Karpas-422 (cell line): ENCODE measurements at places on chromosomes 1 and 21.
A peak's percentile ranks its signal among the peaks of the same experiment; 100 is the strongest.

DNA sequence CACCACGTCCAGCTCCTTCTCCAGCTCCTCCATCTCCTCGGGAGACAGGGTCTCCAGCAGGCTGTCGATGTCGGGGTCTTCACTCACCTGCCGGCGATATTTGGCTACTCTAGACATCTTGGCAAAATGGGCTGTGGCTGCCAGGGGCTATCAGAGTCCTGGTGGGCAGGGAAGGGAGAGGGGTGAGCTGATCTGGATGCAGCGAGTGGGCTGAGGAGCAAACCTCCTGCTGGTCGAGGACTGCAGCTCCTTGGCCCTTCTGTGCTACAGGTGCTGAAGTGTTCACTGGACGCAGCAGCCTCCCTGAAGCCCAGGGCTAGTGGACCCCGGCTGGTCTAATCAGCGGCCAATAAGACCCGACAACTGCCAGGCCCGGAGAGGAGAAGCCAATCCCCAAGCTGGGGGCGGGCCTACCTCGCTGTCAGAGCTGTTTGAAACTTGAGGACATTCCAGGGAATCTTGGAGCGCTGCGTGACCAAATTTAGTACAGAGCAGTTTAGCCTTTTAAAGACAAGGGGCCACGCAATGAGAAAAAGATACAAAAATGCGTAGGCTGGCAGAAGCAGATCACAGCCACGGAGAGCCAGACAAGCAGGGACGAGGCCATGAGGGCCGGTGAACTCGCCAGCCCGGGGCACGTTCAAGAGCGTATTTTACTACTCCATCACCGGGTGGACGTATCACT lies at the start of gene LMOD1:
LMOD1 (minus strand) TSS at position 325 of the 685 bp plus-strand sequence; CDS start at position 117, 208 bp downstream.
- H3K27me3 ChIP-seq = no peaks in the 10 kb centered on the region
- 0 out of 2 replicates have a peak, but pooled peaks cover 2% of the 10 kb centered on the region for H3K4me1 ChIP-seq
- no peaks in the 10 kb centered on the region for H3K36me3 ChIP-seq
- H3K4me3 ChIP-seq = no peak within 1 kb of the TSS
- no peak for DNase-seq

GRCh38 chr1:103948526-103948925 lies 198.8 kb downstream of the AMY1C start:
- no peaks in the 10 kb centered on the region for H3K36me3 ChIP-seq
- no peaks in the 10 kb centered on the region for H3K4me1 ChIP-seq
- peak; percentile 66 for DNase-seq
- no peaks in the 10 kb centered on the region for H3K27me3 ChIP-seq
- H3K27ac ChIP-seq = no peak overlapping the region

- H3K4me1 ChIP-seq = no peaks in the 10 kb centered on the region
- H3K27me3 ChIP-seq = no peaks in the 10 kb centered on the region
- H3K27ac ChIP-seq = no peak overlapping the region
- H3K4me3 ChIP-seq = no peak overlapping the region
These were observed 17.1 kb downstream of the RPAP2 start for GRCh38 chr1:92315766-92316599.

- peaks cover 23% of the 10 kb centered on the region for H3K4me1 ChIP-seq
- no peaks in the 10 kb centered on the region for H3K27me3 ChIP-seq
- H3K27ac ChIP-seq = peak overlapping the region; percentile 87
- H3K36me3 ChIP-seq = no peaks in the 10 kb centered on the region
- DNase-seq = peak; percentile 85
These were observed 29.9 kb upstream of the SAMD13 start for GRCh38 chr1:84271441-84272151.

DNA sequence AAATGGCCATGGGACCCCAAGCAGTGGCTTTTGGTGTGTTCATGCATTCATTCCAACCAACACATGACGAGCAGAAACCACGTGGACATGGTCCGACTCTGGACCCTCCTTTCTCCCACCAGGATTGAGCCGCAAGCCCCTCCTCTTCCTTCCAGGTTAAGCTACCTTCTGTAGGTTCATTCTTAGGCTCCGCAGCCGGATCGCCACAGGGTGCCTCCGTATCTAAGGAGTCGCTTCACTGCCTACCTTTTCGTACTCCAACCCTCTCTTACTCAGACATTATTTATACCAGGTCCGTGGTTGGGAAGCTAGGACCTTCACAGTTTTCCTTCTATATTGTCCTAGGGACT lies 63.6 kb downstream of the RHBG start:
- DNase-seq = no peak
- no peak overlapping the region for H3K27ac ChIP-seq
- H3K27me3 ChIP-seq = no peaks in the 10 kb centered on the region
- H3K4me3 ChIP-seq = no peak overlapping the region
- H3K4me1 ChIP-seq = peaks cover 32% of the 10 kb centered on the region
- no peaks in the 10 kb centered on the region for H3K36me3 ChIP-seq

- no peak overlapping the region for H3K4me3 ChIP-seq
- H3K27me3 ChIP-seq = no peaks in the 10 kb centered on the region
- no peaks in the 10 kb centered on the region for H3K4me1 ChIP-seq
- no peak overlapping the region for H3K27ac ChIP-seq
- no peak for DNase-seq
These were observed 28.4 kb downstream of the TRIM11 start for GRCh38 chr1:228378090-228378872.

GRCh38 chr1:34356853-34357252 lies 180.1 kb downstream of the C1orf94 start:
- H3K36me3 ChIP-seq = no peaks in the 10 kb centered on the region
- H3K27me3 ChIP-seq = no peaks in the 10 kb centered on the region
- H3K4me3 ChIP-seq = no peak overlapping the region
- H3K4me1 ChIP-seq = no peaks in the 10 kb centered on the region

DNA sequence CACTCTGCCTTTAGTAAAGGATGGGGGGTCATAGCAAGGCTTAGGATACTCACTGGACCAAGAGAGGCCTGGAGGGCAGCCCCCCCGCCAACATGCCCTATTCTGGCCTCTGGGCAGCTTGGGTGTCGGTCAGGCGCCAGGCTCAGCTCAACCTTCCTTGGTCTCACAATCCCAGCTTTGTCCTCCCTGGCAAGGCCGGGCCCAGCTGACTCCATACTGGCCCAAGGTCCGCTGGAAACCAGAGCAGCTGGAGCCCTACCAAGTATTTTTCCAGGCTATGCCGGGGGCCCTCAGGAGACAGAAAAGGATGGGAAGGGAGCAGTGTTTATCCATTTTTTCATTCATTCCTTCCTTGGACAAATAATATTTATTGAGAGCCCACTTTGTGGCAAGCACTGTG lies 6.2 kb downstream of the FBXO2 start:
- H3K36me3 ChIP-seq = no peaks in the 10 kb centered on the region
- no peak for DNase-seq
- peaks cover 10% of the 10 kb centered on the region for H3K4me1 ChIP-seq
- H3K27ac ChIP-seq = no peak overlapping the region
- no peak overlapping the region for H3K4me3 ChIP-seq

- no peaks in the 10 kb centered on the region for H3K36me3 ChIP-seq
- no peaks in the 10 kb centered on the region for H3K4me1 ChIP-seq
- no peak overlapping the region for H3K4me3 ChIP-seq
- H3K27ac ChIP-seq = no peak overlapping the region
- H3K27me3 ChIP-seq = no peaks in the 10 kb centered on the region
These were observed 397.9 kb downstream of the HHAT start for GRCh38 chr1:210726621-210727020.

DNA sequence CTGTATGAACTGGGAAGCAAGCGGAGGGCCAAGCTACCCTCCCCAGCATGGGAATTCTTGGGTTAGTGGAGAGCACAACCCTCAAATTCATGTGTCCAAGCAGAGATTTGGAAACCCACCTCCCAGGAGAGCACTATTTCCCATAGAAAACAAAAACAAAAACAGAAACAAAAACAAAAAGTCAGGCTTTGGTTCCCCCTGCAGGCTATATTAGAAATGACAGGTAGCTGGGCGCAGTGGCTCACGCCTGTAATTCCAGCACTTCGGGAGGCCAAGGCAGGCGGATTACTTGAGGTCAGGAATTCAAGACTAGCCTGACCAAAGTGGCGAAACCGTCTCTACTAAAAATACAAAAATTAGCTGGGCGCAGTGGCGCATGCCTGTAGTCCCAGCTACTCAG lies 10.8 kb downstream of the MINDY1 start:
- H3K4me3 ChIP-seq = no peak overlapping the region
- H3K4me1 ChIP-seq = no peaks in the 10 kb centered on the region
- DNase-seq = no peak
- H3K36me3 ChIP-seq = no peaks in the 10 kb centered on the region

- H3K27ac ChIP-seq = no peak overlapping the region
- no peaks in the 10 kb centered on the region for H3K27me3 ChIP-seq
- no peak for DNase-seq
- H3K4me1 ChIP-seq = peaks cover 10% of the 10 kb centered on the region; the same call in 1 of the 2 replicates
These were observed 3.9 kb downstream of the C1orf87 start for GRCh38 chr1:60069691-60070090.

DNA sequence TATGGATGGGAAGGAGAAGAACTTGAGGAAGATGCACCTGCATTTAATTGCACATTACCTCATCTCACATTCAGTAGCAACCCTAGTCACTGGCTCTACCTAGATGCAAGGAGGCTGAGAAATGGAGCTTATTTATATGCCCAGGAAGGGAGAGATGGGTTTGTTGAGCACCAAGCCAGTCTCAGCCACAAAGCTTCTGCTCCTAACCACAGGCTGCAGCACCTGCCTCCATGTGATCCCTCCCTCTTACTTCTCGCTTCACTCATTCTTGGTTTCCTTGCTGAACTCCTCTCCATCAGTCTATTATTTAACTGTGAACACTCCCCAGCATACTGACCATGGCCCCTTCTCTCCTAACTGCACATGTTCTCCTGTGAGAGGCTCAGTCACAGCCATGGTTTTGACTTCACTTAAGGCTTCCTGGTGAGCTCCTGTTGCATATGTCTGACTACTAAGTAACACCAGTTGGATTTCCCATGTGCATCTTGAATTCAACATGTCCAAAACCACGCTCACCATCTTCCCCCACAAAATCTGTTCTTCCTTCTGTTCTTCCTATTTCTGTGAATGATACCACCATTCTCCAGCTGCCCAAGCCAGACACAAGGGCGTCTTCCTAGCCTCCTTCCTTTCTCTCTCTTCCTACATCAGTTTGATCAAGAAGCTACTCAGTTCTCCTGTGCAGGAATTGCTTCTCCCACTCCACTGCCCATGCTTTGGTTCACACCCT lies 139.8 kb downstream of the AK5 start:
- no peaks in the 10 kb centered on the region for H3K4me1 ChIP-seq
- no peaks in the 10 kb centered on the region for H3K36me3 ChIP-seq
- H3K27ac ChIP-seq = no peak overlapping the region
- H3K4me3 ChIP-seq = no peak overlapping the region

- peaks cover 32% of the 10 kb centered on the region for H3K4me1 ChIP-seq
- no peak overlapping the region for H3K4me3 ChIP-seq
- H3K36me3 ChIP-seq = peaks cover 44% of the 10 kb centered on the region; the same call in 1 of the 2 replicates
- peak; percentile 71 for DNase-seq
- H3K27me3 ChIP-seq = no peaks in the 10 kb centered on the region
These were observed 83.4 kb downstream of the ASH1L start for GRCh38 chr1:155479205-155479604.

DNA sequence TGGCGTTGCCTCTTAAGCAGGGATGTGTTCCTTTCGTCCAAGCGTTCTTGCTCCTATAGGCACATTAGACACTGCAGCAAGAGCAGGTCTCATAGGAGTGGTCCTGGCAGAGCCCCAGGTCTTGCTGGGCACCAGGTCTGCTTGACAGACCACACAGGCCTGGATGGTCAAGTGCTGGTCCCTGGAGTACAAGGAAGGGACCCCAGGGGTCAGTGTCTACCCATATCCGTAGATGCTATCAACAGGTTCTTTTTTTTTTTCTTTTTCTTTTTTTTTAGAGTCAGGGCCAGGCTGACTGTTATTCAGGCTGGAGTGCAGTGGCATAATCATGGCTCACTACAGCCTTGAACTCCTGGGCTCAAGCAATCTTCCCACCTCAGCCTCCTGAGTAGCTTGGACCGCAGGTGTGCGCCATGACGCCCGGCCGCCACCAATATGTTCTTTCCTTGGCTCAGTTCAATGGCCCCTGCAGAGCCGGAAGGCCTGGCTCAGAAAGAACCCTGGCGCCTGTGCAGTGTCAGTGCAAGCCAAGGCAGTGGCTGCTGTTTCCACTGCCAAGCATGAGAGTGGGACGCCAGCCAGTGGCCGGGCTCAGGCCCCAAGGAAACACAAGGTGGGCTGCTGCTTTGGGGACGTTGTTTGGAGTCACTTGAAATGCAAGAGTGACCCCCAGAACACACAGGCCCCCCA lies 10.0 kb upstream of the TNFRSF8 start:
- H3K4me1 ChIP-seq = peaks cover 7% of the 10 kb centered on the region
- H3K27me3 ChIP-seq = no peaks in the 10 kb centered on the region
- no peaks in the 10 kb centered on the region for H3K36me3 ChIP-seq
- H3K27ac ChIP-seq = no peak overlapping the region
- H3K4me3 ChIP-seq = no peak overlapping the region

GRCh38 chr1:109255097-109255651 lies 5.8 kb downstream of the CELSR2 start:
- no peaks in the 10 kb centered on the region for H3K36me3 ChIP-seq
- H3K4me3 ChIP-seq = no peak overlapping the region
- H3K4me1 ChIP-seq = peaks cover 12% of the 10 kb centered on the region
- DNase-seq = no peak
- H3K27ac ChIP-seq = no peak overlapping the region

- no peaks in the 10 kb centered on the region for H3K27me3 ChIP-seq
- no peak overlapping the region for H3K27ac ChIP-seq
- H3K36me3 ChIP-seq = no peaks in the 10 kb centered on the region
- H3K4me1 ChIP-seq = no peaks in the 10 kb centered on the region
- DNase-seq = no peak
These were observed 19.1 kb downstream of the ILDR2 start for GRCh38 chr1:166956057-166956850.

DNA sequence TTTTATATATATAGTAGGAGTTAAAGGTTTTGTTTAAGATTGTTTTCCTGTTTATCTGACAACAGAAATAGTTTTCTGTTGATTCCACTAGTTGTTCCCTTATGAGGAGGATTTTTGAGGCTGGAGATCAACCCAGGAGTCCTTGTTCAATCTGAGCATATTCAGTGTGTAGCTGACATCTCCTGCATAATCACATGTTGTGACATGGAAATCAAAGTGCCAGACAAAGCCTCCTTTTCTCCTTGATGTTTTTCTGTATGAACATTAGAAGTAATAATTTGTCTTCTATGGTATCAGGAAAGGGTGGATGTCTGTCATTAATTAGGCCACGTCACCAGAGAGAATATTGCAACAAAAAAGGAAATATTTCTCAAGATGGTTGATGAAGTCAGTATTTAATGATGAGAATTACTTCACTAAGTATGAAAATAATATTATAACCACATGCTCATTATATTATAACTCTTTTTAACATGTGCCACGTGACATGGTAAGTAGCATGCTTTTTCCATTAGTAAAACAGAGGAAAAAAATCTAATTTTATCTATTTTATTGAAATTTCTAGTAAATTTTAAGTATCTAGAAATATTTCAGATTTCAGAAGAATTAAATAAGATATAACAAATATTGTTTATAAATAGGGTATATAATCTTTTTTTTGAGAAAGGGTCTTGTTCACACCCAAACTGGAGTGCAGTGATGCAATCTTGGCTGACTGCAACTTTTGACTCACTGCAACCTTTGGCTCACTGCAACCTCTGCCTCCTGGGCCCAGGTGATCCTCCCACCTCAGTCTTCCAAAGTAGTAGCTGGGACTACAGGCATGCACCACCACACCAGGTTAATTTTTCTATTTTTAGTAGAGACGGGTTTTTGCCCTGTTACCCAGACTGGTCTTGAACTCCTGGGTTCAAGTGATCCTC lies 223.5 kb downstream of the HMCN1 start:
- no peaks in the 10 kb centered on the region for H3K4me1 ChIP-seq
- DNase-seq = no peak
- H3K27ac ChIP-seq = no peak overlapping the region
- H3K27me3 ChIP-seq = no peaks in the 10 kb centered on the region
- H3K36me3 ChIP-seq = no peaks in the 10 kb centered on the region
- H3K4me3 ChIP-seq = no peak overlapping the region

- no peak for DNase-seq
- no peaks in the 10 kb centered on the region for H3K27me3 ChIP-seq
- H3K27ac ChIP-seq = no peak overlapping the region
- H3K36me3 ChIP-seq = no peaks in the 10 kb centered on the region
- H3K4me3 ChIP-seq = no peak overlapping the region
- no peaks in the 10 kb centered on the region for H3K4me1 ChIP-seq
These were observed 9.3 kb downstream of the CBR1 start for GRCh38 chr21:36079010-36079649.
